ENCODE measurements at places on chromosomes 2 and 18.

DNA sequence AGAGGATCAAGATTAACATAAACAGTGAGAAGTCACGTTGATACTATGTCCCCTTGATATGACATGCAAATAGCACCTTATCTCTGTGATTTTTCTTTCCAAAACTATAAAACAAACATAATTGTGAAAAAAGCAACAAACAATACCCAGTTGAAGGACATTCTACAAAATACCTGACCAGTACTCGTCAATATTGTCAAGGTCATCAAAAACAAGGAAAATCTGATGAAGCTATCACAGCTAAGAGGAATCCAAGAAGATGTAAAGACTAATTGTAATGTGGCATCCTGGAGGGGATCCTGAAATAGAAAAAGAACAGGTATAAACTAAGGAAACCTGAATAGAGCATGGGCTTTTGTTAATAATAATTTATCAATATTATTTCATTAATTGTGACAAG, 321.5 kb upstream of the MAP2 start:
- DNase-seq: no peak

GRCh38 chr18:39167990-39168389, 1602.4 kb upstream of the CELF4 start:
- no peak for DNase-seq

- DNase-seq: no peak
Observed at GRCh38 chr2:3588084-3588483, 6.8 kb upstream of the COLEC11 start.

DNA sequence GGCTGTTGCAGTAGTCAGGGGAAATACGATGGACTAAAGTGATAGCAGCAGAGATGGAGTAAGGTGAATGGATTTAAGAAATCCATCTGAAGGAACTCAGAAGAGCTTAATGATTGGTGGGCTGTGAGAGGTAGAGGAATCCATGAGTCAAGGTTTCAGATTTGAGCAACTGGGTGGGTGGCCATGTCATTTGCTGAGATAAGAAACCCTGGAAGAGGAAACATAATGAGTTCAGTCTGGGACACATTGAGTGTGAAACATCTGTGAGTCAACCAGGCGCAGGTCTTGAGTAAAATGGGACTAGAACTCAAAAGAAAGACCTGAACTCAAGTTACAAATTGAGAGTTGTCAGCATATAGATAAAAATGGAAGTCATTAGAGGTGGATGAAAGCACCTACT, 19.7 kb upstream of the ASNSD1 start:
- no peak for DNase-seq

- DNase-seq: no peak
Observed at GRCh38 chr2:1775511-1776035, 31.3 kb upstream of the PXDN start.

GRCh38 chr2:64234150-64234549, 89.9 kb upstream of the PELI1 start:
- no peak for DNase-seq

DNA sequence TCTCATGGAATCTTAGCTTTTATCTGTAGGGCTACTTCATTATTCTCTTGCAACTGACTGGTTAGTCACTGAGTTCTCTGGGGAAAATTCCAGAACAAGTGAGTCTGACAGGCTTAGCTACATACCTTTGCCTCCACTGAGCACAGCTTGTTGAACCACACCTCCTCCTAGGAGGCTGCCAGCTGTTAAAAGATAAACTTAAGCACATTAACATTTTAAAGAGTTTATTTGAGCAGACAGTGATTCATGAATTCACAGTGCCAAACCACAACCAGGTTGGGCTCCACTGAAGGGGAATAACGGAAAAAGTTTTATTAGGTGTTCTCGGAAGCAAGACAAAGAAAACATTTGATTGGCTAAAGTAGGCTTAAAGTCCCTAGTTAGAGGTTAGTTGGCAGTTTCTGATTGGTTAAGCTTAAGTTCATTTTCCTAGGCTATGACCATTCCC, 12.5 kb upstream of the SLC38A11 start:
- no peak for DNase-seq

- no peak for DNase-seq
Observed at GRCh38 chr2:234969306-234970098, 17.7 kb downstream of the SH3BP4 start.

- DNase-seq: no peak
Observed at GRCh38 chr2:230749111-230749510, 36.5 kb downstream of the CAB39 start.

- DNase-seq: no peak
Observed at GRCh38 chr2:974502-974901, 23.9 kb downstream of the SNTG2 start.

DNA sequence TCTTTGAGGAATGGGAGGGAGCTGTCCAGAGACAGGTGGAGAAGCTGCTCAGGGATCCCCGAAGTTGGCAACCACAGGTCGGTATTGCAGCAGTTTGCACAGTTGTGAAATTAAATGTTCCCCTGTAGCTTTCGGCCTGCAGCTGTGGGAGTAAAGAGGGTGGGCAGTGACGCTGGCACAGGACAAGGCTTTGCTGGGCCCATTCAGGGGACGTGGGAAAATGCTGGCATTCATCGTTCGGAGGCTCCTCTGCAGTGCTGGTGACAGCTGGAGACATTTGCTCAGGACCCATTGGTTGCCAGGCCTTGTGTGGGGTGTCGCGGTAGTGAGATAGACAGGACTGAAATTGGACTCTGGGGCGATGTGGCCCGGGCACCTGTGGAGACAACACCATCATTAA, 173.7 kb downstream of the MYCN start:
- DNase-seq: no peak

DNA sequence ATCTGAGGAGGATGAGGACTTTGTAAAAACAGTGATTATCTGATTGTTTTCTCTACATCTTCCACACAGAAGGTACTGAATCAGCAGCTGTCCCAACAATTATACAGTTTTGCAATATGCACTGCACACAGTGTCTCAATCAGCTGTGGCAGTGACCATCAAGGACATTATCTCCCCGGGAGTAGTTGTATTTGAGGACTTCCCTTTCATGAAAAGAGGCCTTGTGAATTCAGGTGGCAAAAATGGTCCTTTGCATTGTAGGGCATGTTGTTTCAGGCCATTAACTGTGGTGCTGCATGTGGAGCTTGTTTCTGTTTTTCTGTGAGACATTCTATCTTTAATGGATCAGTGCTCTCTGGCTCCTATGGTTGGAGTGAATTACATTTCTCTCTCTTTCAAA, 779.4 kb upstream of the FSHR start:
- no peak for DNase-seq

GRCh38 chr2:153004627-153005026, 286.2 kb downstream of the ARL6IP6 start:
- no peak for DNase-seq

GRCh38 chr2:21415234-21415633, 291.5 kb downstream of the TDRD15 start:
- DNase-seq: no peak

GRCh38 chr2:39948016-39948719, 169.1 kb upstream of the THUMPD2 start:
- DNase-seq: no peak

- DNase-seq: no peak
Observed at GRCh38 chr2:199485732-199486335, 28.1 kb upstream of the SATB2 start.

DNA sequence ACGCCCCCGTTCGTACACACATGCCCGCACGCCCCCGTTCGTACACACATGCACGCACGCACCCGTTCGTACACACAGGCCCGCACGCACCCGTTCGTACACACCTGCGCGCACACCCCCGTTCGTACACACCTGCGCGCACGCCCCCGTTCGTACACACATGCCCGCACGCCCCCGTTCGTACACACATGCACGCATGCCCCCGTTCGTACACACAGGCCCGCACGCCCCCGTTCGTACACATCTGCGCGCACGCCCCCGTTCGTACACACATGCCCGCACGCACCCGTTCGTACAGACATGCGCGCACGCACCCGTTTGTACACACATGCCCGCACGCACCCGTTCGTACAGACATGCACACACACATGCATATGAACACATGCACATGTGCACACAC, 45.7 kb downstream of the SPP2 start:
- no peak for DNase-seq

- no peak for DNase-seq
Observed at GRCh38 chr18:71047882-71048281, 759.0 kb downstream of the SOCS6 start.

DNA sequence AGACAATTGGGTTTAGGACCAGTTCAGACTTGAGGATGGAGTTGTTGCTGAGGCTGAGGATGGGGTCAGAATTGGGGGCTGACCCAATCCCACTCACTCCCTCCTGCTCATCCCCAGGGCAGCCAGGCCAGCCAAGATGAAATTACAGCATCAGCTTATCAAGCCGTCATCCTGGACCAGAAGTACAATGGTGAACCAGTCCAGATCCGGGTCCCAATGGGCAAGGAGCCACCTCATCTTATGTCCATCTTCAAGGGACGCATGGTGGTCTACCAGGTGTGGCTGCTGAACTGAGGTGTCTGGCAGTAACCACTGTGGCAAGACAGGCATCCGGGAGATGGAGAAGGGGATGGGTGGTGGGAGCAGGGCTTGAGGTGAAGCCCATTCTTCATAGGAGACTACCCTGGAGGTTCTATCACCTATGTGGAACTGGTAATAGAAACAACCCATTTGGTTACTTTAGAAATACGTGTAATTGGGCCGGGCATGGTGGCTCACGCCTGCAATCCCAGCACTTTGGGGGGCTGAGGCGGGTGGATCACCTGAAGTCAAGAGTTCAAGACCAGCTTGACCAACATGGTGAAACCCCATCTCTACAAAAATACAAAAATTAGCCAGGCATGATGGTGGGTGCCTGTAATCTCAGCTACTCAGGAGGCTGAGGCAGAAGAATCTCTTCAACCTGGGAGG, 13.9 kb downstream of the VIL1 start:
- DNase-seq: no peak

- no peak for DNase-seq
Observed at GRCh38 chr2:30231996-30232800, 864 bp downstream of the LBH start.

GRCh38 chr2:9085353-9085752, 81.9 kb upstream of the MBOAT2 start:
- no peak for DNase-seq

DNA sequence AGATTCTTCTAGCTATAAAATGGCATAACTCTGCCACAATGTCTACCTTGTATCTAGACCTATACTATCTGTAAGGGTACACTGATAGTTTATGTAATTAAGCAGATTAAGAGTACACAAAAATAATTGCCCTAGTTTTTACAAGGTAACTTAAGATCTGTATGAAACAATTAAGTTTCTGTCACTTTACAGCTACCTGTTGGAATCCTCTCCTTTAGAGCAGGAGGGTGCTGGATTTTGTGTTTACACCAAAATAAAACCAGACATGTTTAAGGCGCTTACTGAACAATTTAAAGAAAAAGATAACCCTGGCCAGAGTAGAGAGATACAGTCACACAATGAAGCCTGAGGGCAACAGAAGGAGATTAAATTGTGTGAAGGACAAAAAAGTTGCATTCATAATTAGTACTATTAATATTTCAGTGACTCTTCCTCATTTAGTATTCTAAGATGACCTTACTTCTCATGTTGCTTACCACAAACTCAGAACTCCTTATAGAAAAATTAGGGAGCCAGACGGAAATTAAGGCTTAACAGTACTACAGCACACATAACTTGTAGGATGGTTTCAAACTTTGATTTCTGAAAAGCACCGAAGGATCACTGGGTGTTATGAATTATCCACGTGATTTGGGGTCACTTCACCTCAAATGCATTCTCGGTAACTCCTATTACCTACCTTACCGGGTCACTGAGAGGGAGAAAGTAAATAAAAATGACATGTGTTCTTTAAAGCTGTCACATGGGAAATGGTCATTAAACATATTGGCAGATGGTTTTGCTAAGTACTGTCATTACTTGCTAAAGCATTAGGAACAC, 1.0 kb downstream of the DARS1 start:
- no peak for DNase-seq

DNA sequence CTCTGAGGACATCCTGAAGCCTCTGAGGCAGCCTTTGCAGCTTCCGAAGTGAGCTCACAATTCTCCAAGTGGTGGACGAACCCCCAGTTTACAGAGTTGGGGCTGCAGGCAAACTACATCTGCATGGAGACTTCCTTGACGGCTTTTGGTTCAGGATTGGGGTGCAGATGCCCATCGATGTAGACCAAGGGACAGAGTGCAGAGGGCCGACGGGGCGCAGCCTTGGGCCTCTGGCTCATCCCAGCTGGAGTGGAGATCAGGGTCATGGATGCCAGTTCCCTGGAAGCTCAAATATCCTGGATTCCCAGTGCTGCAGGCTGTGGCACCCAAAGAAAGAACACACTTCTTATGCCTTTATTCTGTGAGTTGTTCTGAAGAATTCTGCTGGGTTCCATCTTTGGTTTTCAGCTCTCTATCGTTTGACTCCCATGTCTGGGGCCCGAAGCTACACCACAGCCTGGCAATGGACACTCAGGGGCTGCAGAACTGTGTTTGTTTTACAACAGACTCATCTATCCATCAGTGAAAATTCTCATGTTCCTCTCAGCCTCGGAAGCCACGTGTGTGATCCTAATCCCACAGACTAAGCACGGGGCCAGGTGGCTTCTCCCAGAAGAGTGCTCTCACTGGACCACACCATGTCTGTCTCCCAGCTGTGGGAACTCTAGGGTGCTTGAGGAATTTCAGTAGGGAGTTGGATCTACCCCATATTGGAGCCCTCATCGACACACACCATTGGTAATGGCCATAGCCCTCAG, 414.1 kb upstream of the MYT1L start:
- DNase-seq: no peak

- DNase-seq: no peak
Observed at GRCh38 chr2:240127911-240128607, 8.0 kb downstream of the COPS9 start.

DNA sequence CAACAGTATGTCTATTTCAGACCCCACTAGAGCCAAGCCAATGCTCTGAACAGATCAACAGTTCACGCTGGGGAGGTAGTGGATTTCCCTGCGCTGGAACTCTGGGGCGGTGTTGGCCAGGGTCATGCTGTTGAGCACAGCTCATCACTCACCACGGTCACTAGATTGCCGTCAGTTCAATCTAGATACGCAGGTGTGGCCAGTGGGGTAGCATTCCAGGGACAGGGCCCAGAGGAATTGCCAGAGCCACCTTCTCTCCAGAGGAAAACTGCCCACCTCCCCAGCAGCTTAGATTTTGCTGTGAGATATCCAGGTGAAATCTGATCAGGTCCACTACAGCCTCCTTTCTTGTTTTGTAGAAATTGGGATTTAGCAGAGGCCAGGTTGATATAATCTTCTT, 101.8 kb downstream of the SOX11 start:
- no peak for DNase-seq

GRCh38 chr2:183031911-183032794, 6.1 kb downstream of the NCKAP1 start:
- DNase-seq: no peak

DNA sequence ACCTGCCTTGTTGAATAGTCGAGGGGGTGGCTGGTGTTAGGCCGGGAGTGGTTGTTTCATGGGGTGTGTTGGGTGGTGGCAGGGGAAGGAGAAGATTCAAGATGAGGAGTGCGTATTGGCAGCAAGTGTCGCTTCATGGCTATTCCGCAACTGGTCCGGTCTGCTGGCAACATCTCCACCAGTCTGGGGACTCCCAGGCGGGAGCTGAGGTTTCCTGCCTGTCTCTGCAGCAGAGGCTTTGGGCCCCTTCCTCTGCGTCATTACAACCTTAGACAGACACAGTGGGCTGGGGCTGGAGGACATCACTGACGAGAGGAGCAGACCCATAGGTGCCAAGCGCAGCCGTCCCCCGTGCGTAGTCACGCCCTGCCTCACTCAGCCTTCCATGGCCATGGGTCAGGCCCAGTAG, 64.0 kb upstream of the MCFD2 start:
- no peak for DNase-seq

- DNase-seq: no peak
Observed at GRCh38 chr2:228048838-228049490, 132.5 kb downstream of the SPHKAP start.

All from stimulated activated CD4-positive, alpha-beta T cell treated with anti-CD3 and anti-CD28 coated beads, Interleukin-1b, Interleukin-23, amount 100 ng/mL, for 1 hour (primary cell).